ENCODE measurements at places on chromosomes 1 and 21.

- no peak for DNase-seq
These were observed 68.1 kb downstream of the SPAG17 start for GRCh38 chr1:118116909-118117308.

DNA sequence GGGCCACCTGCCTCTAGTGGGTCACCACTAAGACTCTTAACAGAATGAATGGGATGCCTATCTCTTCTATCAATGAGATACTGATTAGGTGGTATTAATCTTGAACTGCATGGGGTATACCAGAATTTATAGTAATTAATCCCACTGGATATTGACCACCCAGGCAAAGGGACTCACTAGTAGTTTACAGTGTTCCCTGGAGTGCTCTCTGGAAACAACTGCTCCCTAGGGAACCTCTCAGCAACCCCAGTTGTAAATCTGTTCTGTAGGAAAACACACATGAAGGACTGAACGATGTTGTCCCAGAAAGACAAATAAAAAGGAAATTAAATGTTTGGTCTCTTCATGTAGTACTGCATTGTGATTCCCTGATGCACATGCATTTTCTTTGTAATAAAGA, 430.5 kb downstream of the HLX start:
- no peak for DNase-seq

DNA sequence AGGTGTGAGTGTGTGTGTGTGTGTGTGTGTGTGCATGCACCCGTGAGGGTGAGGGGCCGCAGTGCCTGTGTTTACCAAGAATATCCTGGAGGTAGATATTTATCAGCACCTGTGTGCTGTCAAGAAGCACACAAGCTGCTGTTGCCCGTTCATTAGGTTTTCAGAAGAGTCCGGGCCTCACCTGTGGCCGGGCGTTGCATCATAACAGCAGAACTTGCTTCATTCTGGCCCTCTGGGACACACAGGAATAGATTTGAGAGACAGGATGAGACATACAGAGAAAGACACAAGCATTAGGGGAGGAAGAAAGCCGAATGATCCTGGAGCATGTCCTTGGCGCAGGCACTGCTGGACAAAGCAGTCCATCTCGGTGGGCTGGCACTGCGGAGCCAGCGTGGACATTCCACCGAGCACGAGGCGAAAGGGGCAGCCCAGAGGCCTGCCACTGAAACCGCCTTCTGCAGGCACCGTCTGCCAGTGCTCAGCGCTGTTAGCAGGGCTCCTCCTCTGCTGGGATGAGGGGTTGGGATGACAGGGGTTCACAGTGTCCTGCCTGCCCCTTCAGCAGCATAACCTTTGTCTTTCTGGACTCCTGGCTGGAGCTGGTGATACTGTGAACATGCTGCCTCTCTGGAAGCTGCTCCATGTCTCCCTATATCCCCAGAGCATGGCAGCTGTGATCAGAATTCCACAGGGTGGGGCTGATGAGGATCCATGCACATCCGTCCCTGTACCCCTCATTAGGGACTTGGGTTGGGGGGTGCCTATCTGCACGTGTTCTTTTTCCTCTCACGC, 81.1 kb downstream of the PEX14 start:
- no peak for DNase-seq

GRCh38 chr1:19814681-19815503, at the start of gene RNF186:
Gene RNF186 (minus strand): TSS chr1:19815283. CDS start chr1:19815101, 182 bp downstream.
- no peak for DNase-seq

DNA sequence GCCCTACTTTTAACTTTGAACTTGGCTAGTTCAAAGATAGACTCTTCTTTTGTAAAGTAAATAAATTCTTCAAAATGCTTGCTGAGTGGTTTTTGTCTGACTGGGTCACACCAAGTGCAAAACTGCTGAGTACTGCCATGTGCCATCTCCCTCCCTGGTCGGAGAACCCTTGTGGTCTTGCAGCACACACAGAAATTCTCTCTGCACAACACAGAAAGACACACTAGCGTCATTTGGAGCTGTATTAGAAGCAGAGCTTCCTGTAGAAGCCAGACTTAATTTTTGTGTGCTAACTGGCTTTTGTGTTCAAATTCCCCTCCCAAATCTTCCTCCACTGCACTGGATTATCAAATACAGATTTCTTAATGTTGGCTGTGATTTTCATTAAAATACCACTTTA, 2.5 kb downstream of the PSMB4 start:
- no peak for DNase-seq

GRCh38 chr1:220044678-220045355, 1.5 kb downstream of the EPRS1 start:
- DNase-seq, result no peak

DNA sequence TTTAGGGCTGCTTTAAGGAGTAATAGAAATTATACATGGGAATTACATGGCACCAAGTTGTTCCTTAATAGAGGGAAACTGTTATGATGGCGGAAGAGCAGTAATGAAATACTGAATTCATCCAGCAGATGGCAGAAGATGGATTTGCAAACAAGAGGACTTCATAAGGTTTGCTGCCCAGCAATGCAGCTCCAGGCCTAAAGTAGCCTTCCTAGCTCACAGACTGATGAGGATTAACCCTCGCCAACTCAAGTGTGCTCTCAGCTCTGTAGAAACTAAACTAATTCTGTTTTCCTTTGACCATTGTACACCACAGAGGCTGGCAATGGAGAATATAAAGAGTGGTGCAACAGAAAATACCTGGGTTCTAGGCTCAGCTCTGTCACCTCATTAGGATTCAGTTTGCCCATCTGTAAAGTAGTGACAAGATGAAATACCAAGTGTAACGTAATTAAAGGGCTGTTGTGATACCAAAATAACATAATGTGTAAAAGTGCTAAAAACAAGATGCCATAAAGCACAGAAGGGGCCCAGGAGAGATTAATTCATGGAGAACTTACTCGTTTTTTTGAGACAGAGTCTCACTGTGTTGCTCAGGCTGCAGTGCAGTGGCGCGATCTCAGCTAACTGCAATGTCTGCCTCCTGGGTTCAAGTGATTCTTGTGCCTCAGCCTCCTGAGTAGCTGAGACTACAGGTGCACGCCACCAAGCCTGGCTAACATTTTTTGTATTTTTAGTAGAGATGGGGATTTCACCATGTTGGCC, 102.4 kb upstream of the SERBP1 start:
- DNase-seq, result no peak

DNA sequence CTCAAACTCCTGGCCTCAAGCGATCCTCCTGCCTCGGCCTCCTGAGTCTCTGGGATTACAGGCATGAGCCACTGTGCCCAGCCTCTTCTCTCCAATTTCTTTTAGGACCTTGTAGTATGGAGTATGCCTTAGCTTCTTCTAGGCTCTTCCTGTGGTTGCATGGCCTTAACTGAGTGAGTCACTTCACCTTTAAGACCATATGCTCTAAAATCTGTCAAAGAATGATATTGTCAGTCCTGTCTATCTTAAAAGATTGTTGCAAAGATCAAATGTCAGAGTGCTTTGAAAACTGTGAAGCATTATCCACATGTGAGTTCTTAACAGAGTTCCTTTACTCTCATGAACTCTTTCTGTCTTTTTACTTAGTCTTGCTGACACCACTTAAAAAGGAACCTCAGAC, 37.2 kb downstream of the ATP2B4 start:
- DNase-seq, result no peak

DNA sequence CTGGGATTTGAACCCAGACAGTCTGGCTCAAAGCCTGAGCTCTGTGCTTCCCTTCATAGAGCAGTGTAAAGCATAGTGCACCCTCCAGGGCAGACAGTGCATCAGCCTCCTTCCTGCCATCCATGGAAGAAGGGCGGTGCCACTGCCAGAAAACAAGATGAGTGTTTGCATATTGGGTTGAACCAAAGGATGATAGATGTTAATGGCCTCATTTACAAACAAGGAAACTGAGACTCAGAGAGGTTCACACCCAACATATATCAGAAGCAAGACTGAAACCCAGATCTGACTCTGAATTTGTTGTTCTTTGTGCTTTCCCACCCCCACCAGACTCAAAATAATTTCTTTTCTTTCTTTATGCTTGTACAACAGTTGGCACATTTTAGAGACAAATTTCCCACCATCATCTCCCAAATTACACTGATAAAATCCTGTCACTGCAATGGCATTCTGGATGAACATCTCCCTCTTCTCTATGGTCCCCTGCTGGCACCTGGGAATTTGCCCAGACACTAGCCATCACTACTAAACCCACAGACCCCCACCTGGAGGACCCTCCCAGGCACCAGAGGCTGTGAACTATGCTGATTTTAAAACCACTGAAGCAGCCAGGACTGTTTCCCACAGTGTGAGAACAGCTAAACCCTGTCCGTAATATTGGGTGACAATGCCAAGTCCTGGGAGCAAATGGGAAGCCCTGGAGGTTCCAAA, 45.4 kb upstream of the MPZL1 start:
- no peak for DNase-seq

GRCh38 chr1:118918940-118919259, 69.2 kb downstream of the TBX15 start:
- DNase-seq, result no peak

DNA sequence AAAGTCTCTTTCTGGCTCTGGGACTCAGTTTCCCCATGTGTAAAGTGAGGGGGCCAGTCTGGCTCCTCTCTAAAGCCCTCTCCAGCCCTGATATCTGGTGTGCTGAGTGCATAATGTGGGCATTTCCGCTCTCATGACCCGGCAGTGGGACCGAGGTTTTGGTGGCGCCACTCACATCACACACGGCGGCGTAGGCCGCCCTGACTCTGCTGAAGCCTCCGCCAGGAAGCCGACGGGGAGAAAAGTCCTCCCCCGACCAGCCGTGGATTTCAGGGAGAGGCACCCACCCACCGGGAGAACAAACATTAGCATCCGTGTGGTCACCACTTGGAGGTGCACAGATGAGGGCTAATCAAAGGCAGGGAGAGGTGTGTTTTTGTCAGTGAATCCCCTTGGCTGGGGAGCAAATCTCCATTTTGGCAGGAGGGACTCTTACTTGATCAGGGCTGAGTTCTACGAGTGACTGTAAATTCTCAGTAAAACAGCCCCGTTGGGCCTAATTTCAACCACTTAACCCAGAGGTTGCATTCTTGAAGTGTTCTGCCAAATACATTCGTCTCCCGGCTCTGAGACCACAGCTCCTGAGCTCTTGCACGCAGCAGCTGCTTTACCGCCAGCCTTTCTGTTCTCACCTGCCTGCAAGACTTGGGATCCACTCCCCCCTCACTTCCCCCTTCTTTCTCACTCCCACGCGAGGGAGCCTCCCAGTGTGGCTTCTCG, 118.2 kb downstream of the FOXD2 start:
- DNase-seq, result no peak

DNA sequence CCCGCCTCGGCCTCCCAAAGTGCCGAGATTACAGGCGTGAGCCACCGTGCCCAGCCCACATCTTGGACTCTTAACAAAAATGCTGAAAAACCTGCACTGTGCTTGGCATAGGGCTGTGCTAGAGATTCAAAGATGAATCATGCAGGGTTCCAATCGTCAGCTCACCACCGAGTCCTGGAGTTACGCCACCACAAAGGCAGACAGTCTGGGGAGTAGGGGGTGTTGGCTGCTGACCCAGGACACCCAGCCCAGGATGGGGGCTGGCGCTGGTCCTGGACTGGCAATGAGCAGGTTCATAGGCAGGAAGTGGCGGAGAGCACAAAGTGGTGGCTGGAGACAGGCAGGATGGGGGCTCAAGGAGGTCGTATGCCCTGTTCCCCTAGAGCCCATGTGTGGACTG, 16.0 kb downstream of the PSRC1 start:
- no peak for DNase-seq

DNA sequence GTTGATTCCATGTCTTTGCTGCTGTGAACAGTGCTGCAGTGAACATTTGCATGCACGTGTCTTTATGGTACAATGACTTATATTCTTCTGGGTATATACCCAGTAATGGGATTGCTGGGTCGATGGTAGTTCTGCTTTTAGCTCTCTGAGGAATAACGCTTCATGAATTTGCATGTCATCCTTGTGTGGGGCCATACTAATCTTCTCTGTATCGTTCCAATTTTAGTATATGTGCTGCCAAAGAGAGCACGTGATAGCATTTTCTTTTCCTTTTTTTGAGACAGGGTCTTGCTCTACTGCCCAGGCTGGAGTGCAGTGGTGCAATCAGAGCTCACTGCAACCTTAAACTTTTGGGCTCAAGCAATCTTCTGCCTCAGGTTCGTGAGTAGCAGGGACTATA, 24.9 kb upstream of the MAP1LC3C start:
- DNase-seq, result no peak

GRCh38 chr1:198655459-198656121, 16.8 kb downstream of the PTPRC start:
- DNase-seq, result no peak

DNA sequence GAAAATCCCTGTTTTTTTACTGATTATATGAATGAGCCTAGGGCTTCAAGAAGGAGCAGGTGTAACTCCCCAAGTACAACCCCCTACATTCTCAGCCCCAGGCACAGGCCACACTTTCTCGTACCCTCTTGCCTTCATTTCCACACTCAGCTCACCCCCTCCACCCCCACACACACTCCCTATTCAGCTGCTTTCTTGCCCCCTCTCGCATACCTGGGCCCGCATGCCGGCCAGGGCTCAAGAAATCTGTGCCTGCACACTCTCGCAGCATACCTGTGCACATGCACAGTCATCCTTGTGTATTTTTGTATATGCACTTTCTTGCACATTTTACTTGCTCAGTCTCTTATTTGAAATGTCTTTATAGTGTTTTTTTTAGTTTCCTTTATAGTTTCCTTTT, 2.0 kb downstream of the PTPRF start:
- DNase-seq, result no peak

DNA sequence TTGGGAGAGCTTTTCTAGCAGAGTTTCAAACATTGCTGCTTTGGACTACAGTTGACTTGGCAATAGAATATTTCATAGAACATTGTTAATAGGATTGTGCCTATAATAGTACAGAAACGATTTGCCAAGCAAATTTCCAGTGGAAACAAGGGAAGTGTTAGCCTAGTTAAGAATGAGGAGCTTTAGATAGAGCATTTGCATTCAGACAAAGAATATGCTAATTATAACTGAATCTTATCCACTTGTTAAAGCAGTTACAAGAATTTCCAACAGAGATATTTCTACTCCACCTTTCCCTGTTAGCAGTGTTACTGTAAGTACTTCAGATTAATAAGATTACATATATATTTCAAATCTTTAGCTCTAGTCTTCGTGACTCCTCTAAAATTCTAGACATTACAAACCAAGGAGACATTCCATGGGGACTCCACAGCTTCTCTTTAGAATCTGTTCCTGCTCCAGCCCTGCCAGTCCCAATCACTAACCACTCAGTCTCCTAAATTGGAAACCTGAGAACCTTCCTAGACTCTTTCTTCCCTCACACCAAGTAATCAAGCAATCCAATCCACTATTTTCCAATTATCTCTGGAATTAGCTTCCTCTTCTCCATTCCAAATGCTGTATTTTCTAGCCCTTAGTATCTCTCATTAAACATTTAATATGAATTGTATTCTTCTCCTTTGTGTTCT, 141.8 kb upstream of the PBX1 start:
- no peak for DNase-seq

DNA sequence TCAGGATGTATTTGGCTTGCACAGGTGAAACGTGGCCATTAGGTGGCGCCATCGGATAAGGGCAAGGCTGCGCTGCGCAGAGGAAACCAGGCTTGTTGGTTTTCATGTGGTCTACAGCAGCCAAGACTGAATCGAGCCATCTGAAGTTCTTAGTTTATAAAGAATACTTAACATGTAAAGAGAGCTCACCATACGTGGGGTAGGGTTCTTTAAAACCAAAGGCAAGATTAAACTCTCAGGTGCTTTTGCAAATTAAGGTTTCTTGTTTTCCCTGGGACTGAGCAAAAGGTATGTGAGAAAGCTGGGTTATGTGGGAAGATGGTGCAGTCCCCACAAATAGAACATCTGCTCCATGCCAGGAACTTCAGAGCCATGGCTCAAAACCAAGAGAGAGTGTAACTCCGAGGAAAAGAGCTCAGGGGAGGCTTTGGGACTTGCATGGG, 9.3 kb downstream of the MASP2 start:
- DNase-seq, result peak; percentile 85

GRCh38 chr1:10529091-10529490, 54.3 kb downstream of the PEX14 start:
- DNase-seq, result no peak

Data from stimulated activated CD4-positive, alpha-beta T cell treated with anti-CD3 and anti-CD28 coated beads, Interleukin-1b, Interleukin-23, amount 100 ng/mL, for 1 hour (primary cell).